ENCODE measurements at places on chromosomes 2 and 18.
A peak's percentile ranks its signal among the peaks of the same experiment; 100 is the strongest.

DNA sequence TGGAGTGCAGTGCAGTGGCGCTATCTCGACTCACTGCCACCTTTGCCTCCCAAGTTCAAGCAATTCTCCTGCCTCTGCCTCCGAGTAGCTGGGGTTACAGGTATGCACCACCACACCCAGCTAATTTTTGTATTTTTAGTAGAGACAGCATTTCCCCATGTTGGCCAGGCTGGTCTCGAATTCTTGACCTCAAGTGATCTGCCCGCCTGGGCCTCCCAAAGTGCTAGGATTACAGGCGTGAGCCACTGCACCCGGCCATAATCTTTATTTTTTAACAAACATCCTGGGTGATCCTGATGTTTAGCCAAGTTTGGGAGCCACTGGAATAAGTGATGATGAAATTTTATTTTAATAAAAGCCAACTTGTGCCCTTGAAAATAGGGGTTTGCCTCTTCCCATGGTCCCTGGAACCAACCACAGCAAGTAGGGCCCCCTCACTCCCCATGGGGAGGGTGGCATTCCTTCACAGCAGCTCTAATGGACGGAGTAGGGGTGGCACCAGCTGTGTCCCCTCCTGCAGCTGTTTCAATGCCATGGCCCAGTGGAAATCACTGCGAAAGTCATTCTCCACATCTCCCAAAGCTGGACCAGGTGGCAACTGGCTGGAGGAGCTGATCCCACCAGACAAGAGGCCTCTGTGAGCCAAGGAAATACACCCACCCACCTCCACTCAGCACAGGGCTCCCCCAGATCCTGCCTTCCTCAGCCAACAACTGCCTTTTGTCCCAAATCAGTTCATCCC lies 194.8 kb downstream of the ZFP36L2 start:
- DNase-seq: no peak

- DNase-seq: peak; percentile 41
Observed at GRCh38 chr2:232761301-232761907, 15.0 kb downstream of the KCNJ13 start.

DNA sequence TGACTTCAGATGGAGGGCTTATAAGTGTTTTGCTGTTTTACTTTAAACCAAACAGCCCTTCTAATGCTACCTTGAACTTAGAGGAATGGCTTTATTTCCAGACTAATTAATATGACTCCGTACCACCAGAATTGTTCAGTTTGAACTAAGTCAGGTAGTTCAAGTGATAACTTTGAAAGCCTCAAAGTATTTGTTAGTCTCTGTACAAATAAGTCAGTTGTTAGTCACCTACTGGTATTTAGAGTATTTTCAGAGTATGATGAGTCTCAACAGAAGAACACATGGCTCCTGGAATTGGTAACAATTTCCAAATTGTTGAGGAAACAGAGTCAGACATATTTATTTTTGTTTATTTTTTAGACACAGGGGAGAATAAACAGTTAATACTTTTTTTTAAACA lies 381.8 kb upstream of the NRXN1 start:
- no peak for DNase-seq

GRCh38 chr2:42052702-42053481 lies 5.1 kb downstream of the PKDCC start:
- DNase-seq: no peak

GRCh38 chr2:108367014-108367413 lies 10.7 kb upstream of the SULT1C4 start:
- DNase-seq: no peak

GRCh38 chr2:160363961-160364360 lies 129.6 kb downstream of the RBMS1 start:
- no peak for DNase-seq

DNA sequence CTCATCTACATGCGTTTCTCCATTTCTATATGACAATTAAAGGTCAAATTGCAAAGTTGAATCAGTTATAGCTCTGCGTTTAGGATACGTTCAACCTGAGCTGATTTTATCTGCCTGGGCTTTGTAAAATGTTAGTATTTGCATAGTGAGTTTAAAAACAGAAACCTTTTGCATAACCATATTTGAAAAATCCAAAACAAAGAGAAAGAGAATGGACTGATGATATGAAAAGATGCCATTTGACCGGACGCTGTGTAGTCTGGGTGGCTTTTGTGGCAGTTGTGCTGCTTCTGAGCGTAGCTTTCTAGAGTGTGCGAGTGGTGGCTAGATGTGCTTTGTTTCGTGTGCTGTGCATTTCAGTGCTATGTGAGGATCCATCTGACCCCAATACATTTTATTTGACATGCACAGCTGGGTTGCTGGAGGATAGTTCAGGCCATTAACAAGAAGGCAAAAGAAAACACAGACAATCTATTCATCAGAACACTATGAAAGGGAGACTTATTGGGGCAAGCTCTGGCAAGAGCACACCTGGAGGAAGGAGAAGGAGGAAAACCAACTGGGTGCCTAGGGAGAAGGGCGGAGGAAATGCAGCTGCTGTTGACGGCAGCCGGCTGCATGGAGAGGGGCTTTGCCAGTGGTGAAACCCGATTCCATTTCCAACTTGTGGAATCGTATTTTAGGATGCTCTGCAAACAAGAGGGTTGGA lies 126.8 kb downstream of the ACOXL start:
- DNase-seq: peak; percentile 16

DNA sequence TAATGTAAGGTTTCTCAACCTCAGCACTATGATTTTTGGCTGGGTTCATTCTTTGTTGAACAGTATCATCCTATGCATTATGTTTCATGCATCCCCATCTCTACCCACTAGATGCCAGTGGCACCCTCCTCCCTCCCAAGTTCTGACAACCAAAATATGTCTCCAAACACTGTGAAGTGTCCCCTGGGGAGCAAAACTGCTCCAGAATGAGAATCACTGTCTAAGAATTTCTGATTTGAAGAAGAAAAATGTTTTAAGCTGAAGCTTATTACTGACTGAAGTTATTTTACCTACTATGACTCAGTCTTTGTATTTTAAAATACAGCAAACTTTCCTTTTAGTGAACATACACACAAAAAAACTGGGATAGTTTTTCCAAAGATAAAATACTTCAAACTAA lies 3.4 kb downstream of the THADA start:
- DNase-seq: no peak

DNA sequence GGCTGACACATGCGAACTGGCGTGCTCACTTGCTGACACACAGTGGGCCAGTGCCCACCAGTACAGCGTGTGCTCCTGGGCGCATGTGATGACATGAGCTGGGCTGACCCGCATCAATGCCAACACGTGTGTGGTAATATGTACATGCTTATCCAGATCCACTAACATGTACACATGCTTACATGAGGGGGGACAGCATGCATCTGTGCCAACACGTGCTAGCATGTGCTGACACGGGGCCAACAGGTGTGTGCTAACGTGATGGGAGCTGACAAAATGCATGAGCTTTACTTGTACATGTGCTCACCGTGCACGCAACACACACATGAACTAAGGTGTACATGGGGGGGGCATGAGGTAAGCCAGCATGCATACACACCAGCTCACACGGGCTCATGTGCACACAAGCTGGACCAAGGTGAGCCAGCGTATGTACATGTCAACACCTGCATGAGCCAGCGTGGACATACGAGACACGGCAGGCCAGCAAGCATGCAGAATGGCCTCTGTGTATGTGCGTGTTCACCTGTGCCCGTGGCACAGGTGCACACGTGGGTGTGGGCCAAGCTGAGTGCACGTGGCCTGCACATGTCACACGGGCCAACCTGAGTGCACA lies 28.5 kb downstream of the GPC1 start:
- no peak for DNase-seq

DNA sequence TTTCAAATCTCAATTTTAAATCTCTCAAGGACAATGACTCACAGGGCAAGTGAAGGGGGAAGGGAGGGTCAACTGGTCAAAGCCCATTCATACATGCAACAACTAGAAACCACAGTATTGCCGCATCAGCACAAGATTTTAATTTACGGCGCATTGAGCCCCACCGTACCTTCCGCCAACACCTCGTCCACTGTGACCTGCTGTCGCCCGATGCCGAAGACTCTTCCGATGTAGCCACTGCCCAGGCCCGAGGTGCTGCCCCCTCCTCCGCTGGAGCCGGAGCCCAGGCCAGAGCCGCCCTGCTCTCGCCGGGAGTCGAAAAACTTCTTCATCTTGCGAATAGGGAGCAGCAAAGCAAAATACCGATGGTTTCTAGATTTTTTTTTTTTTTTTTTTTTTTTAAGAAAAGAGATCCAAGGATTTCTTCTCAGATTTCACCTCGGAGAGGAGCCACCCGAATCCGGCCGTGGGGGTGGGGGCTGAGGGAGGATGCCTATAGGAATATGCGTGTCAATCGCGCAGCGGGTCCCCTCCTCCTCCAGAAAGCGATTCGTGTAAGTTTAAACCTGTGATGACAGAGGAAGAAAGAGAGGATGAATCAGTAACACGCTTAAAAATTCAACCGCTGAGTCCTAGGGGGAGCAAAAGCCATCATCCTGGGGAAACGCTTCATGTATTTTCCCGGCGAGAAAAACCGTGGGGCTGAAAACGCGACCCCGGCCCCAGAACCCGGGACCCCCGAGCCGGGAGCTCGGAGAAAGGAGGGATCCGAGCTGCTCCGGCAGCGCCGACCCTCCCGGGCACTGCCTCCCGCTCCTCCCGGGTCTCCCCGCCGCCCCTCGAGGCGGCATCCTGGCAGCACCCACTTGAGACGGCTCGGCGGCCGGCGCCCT lies 584 bp downstream of the AAK1 start:
- peak; percentile 78 for DNase-seq

DNA sequence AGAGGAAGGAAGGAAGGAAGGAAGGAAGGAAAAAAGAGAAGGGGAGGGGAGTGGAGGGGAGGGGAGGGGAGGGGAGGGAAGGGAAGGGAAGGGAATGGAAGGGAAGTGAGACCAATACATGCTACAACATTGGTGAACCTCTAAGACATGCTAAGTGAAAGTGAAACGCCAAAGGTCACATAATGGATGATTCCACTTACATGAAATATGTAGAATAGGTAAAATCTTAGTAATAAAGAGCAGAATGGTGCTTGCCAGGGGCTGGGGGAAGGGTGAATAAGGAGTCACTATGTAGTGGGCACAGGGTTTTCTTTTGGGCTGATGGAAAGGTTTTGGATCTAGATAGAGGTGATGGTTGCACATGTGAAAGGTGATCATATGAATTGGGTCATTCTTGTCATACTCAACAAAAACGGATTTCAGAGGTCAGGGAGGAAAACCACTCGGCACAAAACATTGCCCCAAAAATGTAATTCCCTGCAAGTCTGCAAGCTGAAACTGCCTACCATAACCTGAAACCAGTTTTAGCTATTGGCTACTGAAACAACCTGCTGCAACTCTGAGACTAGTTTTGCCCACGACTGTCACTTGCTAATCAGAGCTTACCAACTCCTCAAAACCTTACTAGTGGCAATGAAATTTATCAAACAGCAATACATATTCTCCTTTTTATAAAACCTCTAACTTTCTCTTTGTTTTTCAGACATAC lies 59.2 kb downstream of the CCDC141 start:
- DNase-seq: no peak

DNA sequence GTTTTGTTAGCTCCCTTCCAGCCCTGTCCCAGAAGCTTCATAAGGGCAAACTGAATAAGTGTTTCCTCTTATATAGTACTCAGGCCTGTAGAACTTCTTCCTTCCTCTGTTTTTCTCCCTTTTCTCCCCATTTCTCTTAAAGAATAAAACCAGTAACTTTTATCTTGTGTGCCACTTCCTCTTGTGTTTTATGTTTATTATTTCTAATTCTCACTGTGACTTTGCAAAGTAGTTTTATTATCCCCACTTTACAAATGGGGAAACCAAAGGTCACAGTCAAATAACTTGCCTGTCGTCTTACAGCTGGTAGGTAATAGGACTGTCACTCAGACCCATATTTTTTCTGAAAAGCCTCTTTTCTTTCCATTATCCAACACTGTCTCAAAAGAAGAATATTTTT lies 42.4 kb downstream of the RBBP8 start:
- DNase-seq: no peak

- DNase-seq: no peak
Observed at GRCh38 chr2:230890646-230891045, 25.9 kb downstream of the ITM2C start.

DNA sequence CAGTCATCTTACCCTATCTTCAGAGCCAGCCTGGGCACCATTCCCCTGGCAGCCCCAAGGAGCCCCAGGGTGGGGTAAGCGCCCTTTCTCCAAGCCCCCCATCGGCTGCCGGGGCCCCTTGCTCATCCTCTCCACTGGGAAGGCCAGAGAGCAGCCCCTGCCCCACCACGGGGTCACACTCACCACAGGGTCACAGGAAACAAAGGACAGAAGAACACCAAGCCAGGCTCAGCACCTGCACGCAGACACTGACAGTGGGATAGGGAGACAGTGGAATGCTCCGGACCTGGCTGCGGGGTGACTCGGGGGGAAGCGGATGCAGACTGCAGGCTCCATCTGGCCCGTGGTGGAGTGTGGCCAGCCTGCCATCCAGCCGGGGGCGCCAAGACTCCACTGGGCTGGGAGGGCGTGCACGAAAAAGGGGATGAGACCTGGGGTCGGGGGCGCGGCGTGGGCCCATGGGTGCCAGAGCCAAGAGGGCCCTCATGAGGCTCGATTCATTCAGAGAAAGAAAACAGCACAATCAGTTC lies 21.1 kb downstream of the HDAC4 start:
- no peak for DNase-seq

All from CD4-positive, alpha-beta T cell treated with Interleukin-6 for 4 hours (primary cell).